Psoas muscle (tissue), 8 donors: ENCODE measurements at places on chromosomes 13 and 19. TPM values are rescaled to one million over a fixed set of nuclear protein-coding genes. Genes with fewer than 3 reads are reported as not detected.

DNA sequence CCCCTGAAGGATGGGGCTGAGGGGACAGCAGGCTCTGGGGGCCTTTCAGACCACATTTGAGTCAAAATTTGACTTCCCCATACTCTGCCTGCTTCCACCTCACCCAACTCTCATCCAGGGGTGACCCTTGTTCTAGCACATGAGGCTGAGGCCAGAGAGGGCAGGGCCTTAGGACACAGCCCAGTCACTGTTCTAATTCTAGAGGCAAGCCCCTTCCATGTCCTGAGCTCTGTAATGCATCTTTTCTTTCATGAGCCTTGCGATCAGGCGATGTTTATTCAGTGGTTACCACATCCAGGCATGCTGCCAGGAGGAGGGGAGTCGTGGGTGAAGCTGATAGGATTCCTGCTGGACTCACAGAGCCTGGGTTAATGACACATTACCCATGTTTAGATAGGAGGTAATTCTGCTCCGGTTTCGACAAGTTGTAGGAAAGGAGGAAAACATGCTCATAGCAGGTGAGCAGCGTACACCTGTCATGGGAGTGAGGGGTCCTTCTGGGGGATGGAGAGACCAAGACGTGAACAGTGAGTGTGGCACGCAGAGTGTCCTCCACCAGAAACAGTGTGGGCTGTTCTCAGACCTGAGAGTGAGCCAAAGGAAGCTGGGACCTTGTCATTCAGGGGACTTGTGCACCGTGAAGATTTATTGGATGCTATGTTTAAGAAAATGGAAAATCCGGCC is 9.3 kb downstream of the RPS9 start:
- no peaks in the 10 kb centered on the region for H3K27me3 ChIP-seq
- H3K4me3 ChIP-seq, result no peak overlapping the region
- H3K36me3 ChIP-seq, result peaks cover 14% of the 10 kb centered on the region
- H3K4me1 ChIP-seq, result peaks cover 47% of the 10 kb centered on the region

DNA sequence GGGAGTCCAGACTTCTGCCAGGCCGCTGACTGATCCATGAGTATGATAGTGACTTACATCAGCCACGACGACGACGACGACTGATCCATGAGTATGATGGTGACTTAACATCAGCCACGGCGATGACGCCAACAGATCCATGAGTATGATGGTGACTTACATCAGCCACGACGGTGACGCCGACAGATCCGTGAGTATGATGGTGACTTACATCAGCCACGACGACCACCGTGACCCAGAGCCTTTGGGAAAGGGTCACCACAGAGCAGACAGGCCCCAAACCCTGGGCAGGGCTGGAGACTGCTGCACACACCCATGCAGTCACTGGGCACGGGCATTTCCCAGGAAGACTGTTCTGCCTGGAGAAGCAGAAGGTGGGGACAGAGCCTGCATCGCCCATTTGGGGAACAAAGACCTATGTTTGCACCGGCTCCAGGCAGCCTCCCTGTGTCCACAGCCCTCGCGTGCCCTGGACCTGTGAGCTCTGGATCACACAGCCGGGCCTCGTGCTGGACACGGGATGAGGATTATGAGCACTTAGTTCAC is 130.9 kb upstream of the SPACA7 start:
- H3K27me3 ChIP-seq, result no peaks in the 10 kb centered on the region
- no peak overlapping the region for H3K4me3 ChIP-seq
- no peaks in the 10 kb centered on the region for H3K4me1 ChIP-seq
- no peak overlapping the region for H3K27ac ChIP-seq
- DNase-seq, result no peak
- no peaks in the 10 kb centered on the region for H3K36me3 ChIP-seq

DNA sequence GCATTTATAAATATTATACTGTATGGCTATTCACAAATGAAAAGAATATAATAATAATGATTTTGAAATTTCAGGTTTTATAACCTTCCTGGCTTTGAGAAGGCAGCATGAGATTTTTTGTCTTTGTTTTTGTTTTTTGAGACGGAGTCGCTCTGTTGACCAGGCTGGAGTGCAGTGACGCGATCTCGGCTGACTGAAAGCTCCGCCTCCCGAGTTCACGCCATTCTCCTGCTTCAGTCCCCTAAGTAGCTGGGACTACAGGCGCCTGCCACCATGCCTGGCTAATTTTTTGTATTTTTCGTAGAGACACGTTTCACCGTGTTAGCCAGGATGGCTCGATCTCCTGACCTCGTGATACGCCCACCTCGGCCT is 64.1 kb downstream of the ZNF429 start:
- H3K4me1 ChIP-seq, result no peaks in the 10 kb centered on the region
- H3K4me3 ChIP-seq, result peak overlapping the region; percentile 67
- DNase-seq, result no peak
- H3K27ac ChIP-seq, result peak overlapping the region; percentile 78

UBE2L5 gene
- total RNA-seq, result not detected

- H3K27ac ChIP-seq, result no peak overlapping the region
- DNase-seq, result no peak
- H3K27me3 ChIP-seq, result no peaks in the 10 kb centered on the region
These were observed 442.7 kb downstream of the OXGR1 start for GRCh38 chr13:96551546-96551945.

GRCh38 chr19:48111280-48111679 is 663 bp upstream of the PLA2G4C start:
- H3K4me1 ChIP-seq, result peaks cover 38% of the 10 kb centered on the region
- H3K4me3 ChIP-seq, result no peak overlapping the region
- peak overlapping the region; percentile 94 for H3K27ac ChIP-seq
- H3K36me3 ChIP-seq, result no peaks in the 10 kb centered on the region

DNA sequence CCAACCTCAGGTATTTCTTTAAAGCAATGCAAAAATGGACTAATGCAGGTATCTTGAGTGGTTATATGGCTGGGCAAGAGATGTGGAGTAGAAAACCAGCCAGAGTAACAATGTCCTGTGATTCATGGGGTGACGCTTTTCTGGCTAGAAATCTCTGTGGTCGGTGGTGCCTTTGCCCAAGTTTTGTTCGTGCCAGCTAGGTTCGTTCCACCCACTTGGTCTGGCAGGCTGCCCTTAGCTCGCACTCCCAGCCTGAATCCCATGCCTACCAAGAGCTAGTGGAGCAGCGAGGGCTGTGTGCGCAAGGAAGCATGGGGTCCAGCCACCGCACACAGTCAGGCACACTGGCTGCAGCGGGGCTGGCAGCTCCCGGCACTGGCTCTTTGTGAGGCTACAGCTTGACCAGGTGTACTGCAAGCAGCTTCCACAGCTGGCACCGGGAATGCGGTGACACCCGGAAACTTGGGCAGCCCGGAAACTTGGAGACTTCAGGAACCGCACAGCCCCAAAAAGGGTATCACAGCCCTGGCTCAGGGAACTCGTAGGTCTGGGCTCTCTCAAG is 349.6 kb upstream of the PCDH20 start:
- H3K4me3 ChIP-seq, result no peak overlapping the region
- H3K27me3 ChIP-seq, result no peaks in the 10 kb centered on the region
- no peaks in the 10 kb centered on the region for H3K36me3 ChIP-seq

FCHO1 gene
- 0.66 TPM for total RNA-seq

GRCh38 chr19:13441810-13442512 is 64.3 kb downstream of the CACNA1A start:
- H3K27me3 ChIP-seq, result no peaks in the 10 kb centered on the region
- H3K4me3 ChIP-seq, result no peak overlapping the region
- no peak for DNase-seq
- no peaks in the 10 kb centered on the region for H3K36me3 ChIP-seq
- no peaks in the 10 kb centered on the region for H3K4me1 ChIP-seq

CLEC17A gene
- total RNA-seq, result not detected

- DNase-seq, result no peak
- H3K27me3 ChIP-seq, result no peaks in the 10 kb centered on the region
- peaks cover 5% of the 10 kb centered on the region for H3K4me1 ChIP-seq
- H3K4me3 ChIP-seq, result no peak overlapping the region
These were observed 3.2 kb downstream of the TEX30 start for GRCh38 chr13:102770435-102770834.

- no peak overlapping the region for H3K4me3 ChIP-seq
- no peak overlapping the region for H3K27ac ChIP-seq
- peak; percentile 51 for DNase-seq
- H3K36me3 ChIP-seq, result no peaks in the 10 kb centered on the region
- no peaks in the 10 kb centered on the region for H3K27me3 ChIP-seq
- no peaks in the 10 kb centered on the region for H3K4me1 ChIP-seq
These were observed 81.4 kb downstream of the IRS2 start for GRCh38 chr13:109704771-109705635.

DNA sequence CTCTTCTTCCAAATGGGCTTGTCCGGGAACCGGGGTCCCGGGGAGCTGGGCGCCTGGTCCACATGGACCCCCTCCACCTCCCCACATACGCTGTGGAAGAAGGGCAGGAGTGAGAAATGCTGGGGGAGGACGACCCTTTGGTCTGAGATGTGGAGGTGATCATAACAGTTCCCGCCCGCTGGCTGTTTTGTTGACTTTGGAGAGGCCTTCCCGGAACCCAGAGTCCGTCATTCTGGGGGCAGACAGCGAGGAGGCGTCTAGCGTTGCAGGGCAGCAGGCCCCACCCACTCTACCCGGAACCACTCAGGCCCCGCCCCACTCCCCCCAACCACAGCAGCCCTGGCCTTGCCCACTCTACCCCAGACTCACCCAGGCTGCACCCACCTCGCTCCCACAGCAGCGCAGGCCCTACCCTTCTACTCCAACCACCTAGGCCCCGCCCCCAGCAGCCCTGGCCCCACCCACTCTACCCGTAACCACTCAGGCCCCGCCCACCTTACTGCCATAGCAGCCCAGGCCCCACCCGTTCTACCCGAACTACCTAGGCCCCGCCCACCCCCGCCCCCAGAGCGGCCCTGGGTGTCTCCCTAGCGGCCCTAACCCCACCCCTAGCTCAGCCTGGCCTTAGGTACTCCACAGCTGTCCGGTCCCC is 7.1 kb downstream of the GPR108 start:
- peaks cover 42% of the 10 kb centered on the region for H3K36me3 ChIP-seq
- H3K4me3 ChIP-seq, result no peak overlapping the region
- H3K27me3 ChIP-seq, result no peaks in the 10 kb centered on the region
- no peaks in the 10 kb centered on the region for H3K4me1 ChIP-seq
- no peak for DNase-seq

GRCh38 chr13:51746802-51747201 is 57.2 kb downstream of the DHRS12 start:
- H3K27ac ChIP-seq, result no peak overlapping the region
- no peaks in the 10 kb centered on the region for H3K27me3 ChIP-seq
- no peaks in the 10 kb centered on the region for H3K36me3 ChIP-seq
- H3K4me3 ChIP-seq, result no peak overlapping the region

DNA sequence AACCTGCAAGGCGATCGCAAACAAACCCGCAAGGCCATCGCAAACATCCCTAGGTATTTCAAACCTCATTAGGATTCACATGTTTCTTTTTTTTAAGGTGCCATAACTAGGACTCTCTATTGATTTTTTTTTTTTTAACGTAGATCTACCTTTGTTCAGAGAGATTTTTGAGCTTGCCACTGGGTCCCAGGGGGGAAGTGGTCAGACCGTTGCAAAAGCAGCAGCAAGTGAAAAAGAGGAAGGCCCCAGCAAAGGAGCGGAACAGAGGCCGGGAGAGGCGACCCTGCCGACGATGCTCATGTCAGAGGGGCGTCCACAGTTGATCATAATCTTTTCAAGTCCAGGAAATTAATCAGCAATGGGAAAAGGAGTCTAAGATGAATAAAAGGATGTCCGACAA is 32.7 kb upstream of the FLT1 start:
- no peak for DNase-seq
- H3K36me3 ChIP-seq, result no peaks in the 10 kb centered on the region
- H3K27ac ChIP-seq, result no peak overlapping the region

ZNF709 gene
- 1.3 TPM for total RNA-seq

ACER1 gene
- not detected for total RNA-seq

- H3K27me3 ChIP-seq, result no peaks in the 10 kb centered on the region
- no peaks in the 10 kb centered on the region for H3K4me1 ChIP-seq
- H3K36me3 ChIP-seq, result no peaks in the 10 kb centered on the region
- DNase-seq, result no peak
- H3K4me3 ChIP-seq, result no peak overlapping the region
These were observed 9.9 kb upstream of the ZNF90 start for GRCh38 chr19:20067943-20068342.

GTPBP3 gene
- 10.9 TPM for total RNA-seq

GRCh38 chr13:84574851-84575250 is 692.6 kb upstream of the SLITRK1 start:
- no peak for DNase-seq
- no peak overlapping the region for H3K27ac ChIP-seq
- H3K27me3 ChIP-seq, result no peaks in the 10 kb centered on the region

GRCh38 chr19:42455621-42456081 is 12.9 kb upstream of the CXCL17 start:
- H3K4me1 ChIP-seq, result no peaks in the 10 kb centered on the region
- H3K27me3 ChIP-seq, result peaks cover 6% of the 10 kb centered on the region
- no peak for DNase-seq
- H3K36me3 ChIP-seq, result no peaks in the 10 kb centered on the region
- H3K4me3 ChIP-seq, result no peak overlapping the region

BICRA gene
- total RNA-seq, result 22.4 TPM

DNA sequence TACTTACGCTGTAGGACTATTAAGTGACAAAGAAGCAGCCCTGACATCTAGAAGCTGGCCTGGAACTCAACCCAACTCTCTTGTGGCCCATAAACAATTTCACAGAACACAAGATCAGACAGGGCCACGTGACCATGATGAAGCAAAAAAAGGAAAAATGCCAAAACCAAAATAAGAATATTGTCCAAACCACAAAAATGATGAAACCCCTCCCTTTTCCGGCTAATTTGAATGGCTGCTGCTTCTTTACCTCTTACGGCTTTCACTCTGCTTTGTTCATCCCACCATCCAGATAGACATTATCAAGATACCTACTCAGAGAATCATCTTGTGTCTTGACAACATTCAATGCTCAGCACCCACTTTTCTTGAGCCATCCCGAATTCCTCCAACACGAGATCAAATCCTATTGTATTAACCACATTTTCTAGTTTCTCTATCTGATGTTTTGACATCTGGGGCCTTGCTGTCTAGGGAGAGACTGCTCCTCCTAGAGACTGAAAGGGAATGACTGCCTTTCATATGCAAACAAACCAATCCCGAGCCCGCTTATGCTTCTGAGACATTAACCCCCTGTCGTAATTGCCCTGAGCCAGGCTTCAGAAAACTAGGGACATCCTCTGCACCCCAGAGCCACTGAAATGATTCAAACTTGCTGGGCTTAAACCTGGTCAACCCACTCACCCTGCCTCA is 186.3 kb downstream of the TDRD3 start:
- no peak for DNase-seq
- no peaks in the 10 kb centered on the region for H3K36me3 ChIP-seq
- H3K27me3 ChIP-seq, result no peaks in the 10 kb centered on the region
- no peak overlapping the region for H3K27ac ChIP-seq
- no peak overlapping the region for H3K4me3 ChIP-seq

GRCh38 chr19:48544856-48545750 is 6.9 kb upstream of the SULT2B1 start:
- H3K27ac ChIP-seq, result no peak overlapping the region
- no peak overlapping the region for H3K4me3 ChIP-seq
- DNase-seq, result no peak
- H3K27me3 ChIP-seq, result peaks cover 11% of the 10 kb centered on the region

- H3K27ac ChIP-seq, result no peak overlapping the region
- H3K4me3 ChIP-seq, result no peak overlapping the region
- no peaks in the 10 kb centered on the region for H3K27me3 ChIP-seq
- H3K36me3 ChIP-seq, result no peaks in the 10 kb centered on the region
- no peaks in the 10 kb centered on the region for H3K4me1 ChIP-seq
These were observed 323.6 kb downstream of the KLF12 start for GRCh38 chr13:73810647-73811046.

- peaks cover 55% of the 10 kb centered on the region for H3K4me1 ChIP-seq
- H3K27ac ChIP-seq, result peak within 1 kb of the TSS; percentile 93
- H3K27me3 ChIP-seq, result no peaks in the 10 kb centered on the region
- peak; percentile 95 for DNase-seq
- H3K4me3 ChIP-seq, result peak within 1 kb of the TSS; percentile 96
These were observed at the start of gene GATAD2A for GRCh38 chr19:19404879-19405860. Gene GATAD2A (plus strand): TSS chr19:19405675. CDS start chr19:19465346, 59,671 bp downstream.

GPC6 gene
- 3.7 TPM for total RNA-seq

FOSB gene
- 1.5 TPM for total RNA-seq

VSTM1 gene
- not detected for total RNA-seq

FAM83E gene
- not detected for total RNA-seq
